ENCODE measurements at places on chromosomes 3 and 15. TPM values are rescaled to one million over a fixed set of nuclear protein-coding genes. Genes with fewer than 3 reads are reported as not detected.

GRCh38 chr3:48952510-48953118 is 34.0 kb downstream of the ARIH2 start:
- DNase-seq: peak; percentile 20

- DNase-seq: no peak
These were observed 56.3 kb upstream of the CGNL1 start for GRCh38 chr15:57319919-57320560.

- no peak for DNase-seq
These were observed 20.0 kb downstream of the BCHE start for GRCh38 chr3:165817160-165817709.

RAB7A gene
- polyA plus RNA-seq: 262 TPM

- DNase-seq: no peak
These were observed 240.0 kb downstream of the THRB start for GRCh38 chr3:24254649-24255048.

DNA sequence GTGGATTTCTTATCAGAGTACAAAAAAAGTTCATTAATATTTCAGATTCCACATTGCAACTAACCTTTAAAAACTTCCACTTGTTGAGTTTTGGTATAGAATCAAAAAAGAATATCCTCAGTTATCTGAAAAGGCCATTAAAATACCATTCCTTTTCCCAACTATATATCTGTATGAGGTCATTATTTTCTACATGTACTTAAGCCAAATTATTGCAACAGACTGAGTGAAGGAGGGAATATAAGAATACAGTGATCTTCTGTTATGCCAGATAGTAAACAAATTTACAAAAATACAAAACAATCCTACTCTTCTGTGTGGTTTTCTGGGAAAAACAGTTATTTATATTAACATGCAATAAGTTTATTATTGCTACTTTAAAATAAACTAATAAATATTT is 5.7 kb upstream of the GANC start:
- DNase-seq: no peak

- no peak for DNase-seq
These were observed 1.3 kb downstream of the NEDD4 start for GRCh38 chr15:55991802-55992768.

CDHR4 gene
- polyA plus RNA-seq: 0.28 TPM
